ENCODE measurements at places on chromosomes 7 and 10.

- no peak for DNase-seq
Observed at GRCh38 chr10:50645236-50645635, 21.5 kb upstream of the SGMS1 start.

- DNase-seq: peak; percentile 93
Observed at GRCh38 chr7:141362580-141363435, 188.4 kb upstream of the AGK start.

- no peak for DNase-seq
Observed at GRCh38 chr7:66076462-66077329, 1.1 kb downstream of the ASL start.

DNA sequence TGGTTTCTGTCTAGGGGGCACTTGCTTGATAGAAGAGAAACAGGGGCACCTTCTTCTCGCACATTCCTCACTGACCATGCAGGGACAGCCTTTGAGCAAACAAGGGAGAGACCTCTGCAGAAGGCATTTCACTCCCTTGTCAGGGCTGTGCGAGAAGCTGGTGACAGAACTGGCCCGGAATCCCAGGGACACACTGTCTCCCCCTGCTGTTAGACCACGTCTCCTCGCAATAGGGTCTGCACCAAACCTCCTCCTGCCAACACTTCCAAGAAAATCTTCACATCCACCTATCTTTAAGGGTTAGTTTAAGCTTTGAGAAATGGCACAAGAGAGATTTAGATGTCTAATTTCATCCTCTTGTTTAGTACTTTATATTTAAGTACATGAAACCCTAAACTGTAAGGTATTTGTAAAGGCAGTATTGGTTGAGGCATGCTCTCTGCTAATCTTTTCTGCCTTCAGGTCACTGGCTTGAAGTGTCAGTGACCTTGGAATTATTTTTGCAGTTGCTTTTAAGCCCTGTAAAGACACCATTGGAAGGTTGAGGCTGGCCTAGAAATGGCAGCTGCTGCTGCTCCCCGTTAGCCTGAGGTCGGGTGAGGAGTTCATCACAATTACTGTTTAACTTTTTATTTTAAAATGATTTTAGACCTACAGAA lies 37.0 kb downstream of the RBM20 start:
- DNase-seq: no peak

- no peak for DNase-seq
Observed at GRCh38 chr7:2993396-2993795, 50.3 kb downstream of the CARD11 start.

DNA sequence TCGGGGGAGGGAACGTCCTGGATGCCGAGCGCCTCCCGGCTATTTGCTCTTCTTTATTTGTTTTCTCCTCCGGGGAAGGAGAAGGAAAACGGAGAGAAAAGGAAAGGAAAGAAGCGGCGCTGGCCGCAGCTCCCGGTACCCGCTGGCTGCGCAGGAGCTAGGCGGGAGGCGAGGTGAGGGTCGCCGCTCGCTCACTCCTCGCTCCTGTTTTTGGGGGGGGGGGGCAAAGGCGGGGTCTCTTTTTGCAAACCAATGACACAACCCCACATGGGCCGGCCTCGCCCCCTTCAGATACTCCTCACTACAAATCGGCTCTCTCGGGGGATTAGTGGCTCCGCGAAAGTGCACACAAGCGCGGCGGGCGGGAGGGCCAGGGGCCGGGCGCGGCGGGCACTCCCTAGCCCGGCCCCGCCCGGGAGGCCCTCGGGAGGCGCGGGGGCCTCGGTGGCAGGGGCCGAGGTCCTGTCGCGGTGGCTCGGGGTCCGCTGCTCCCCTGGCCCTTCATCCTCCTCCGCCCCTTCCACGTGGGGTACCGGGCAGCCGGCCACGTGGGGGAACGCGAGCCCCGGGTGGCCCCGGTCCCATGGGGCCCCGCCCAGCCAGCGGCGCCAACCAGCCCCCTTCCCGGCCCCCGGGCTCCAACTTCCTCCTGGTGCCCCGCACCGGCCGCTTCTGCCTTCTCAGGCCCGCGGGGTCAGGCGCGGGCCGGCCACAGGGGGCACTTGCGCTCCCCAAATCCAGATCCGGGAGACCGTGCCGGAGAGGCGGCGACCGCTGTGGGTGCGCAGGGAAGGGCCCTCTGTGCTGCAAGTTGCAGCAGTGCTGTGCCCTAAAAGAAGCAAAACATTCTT lies 718 bp upstream of the CTBP2 start:
- DNase-seq: peak; percentile 64

GRCh38 chr10:104680467-104681401 lies 39.6 kb downstream of the SORCS3 start:
- DNase-seq: no peak

- DNase-seq: no peak
Observed at GRCh38 chr7:13724191-13724976, 265.1 kb downstream of the ETV1 start.

DNA sequence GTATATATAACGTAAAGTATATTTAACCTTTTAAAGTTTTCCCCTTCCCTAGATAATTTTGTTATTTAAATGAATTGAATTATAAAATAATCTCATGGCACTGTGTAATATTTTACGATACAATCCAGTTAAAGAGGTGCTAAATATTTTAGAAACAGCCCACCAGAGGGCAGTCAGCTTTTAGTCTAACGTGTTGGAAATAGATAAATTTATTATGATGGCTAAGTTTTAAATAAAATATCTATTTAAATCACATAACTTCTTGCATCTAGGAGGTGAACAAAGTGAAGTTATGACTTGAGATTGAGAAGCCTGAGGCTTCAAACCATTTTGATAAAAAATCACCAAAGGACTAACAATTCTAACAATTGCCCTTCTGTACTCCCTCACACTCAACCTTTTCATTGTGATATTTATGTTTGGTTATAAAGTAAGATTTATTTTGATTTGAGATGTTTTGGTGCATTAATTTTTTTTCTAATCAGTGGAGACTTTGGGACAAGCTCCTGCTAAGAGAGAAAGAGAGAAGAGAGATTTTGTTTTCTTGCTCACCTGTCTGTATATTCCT lies 171.5 kb upstream of the SP4 start:
- DNase-seq: no peak

- DNase-seq: peak; percentile 23
Observed at GRCh38 chr10:104309980-104310978, 28.0 kb downstream of the ITPRIP start.

- DNase-seq: no peak
Observed at GRCh38 chr7:95599069-95599468, 2.8 kb upstream of the PDK4 start.

GRCh38 chr10:100518761-100519241 lies 860 bp downstream of the SEC31B start:
- peak; percentile 7 for DNase-seq

- no peak for DNase-seq
Observed at GRCh38 chr7:129009437-129009836, 45.5 kb downstream of the TNPO3 start.

- peak; percentile 8 for DNase-seq
Observed at GRCh38 chr10:93598157-93598556, 2.9 kb downstream of the RBP4 start.

GRCh38 chr7:28868712-28869111 lies 89.4 kb downstream of the TRIL start:
- DNase-seq: no peak

- no peak for DNase-seq
Observed at GRCh38 chr7:123749537-123749857, 694 bp upstream of the WASL start.

DNA sequence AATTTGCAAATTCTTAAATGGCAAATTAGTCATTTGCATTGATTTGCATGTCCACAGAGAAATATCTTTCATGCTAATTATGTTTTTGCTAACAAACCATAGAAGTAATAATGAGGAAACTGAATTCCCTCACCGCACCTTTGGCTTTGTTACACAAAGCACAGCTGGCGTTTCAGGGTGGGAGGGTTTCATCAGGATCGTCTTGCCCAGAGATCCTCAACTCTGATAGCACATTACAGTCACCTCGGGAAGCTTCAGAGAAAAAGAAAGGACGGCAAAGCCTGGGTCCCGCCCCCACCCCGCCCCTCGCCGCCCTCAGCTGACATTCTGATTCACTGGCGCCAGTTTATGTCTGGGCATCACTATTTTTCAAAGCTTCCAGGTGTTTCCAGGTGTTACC lies 119.4 kb downstream of the PTPRN2 start:
- DNase-seq: no peak

- no peak for DNase-seq
Observed at GRCh38 chr7:118615681-118616080, 391.2 kb downstream of the ANKRD7 start.

- DNase-seq: peak; percentile 5
Observed at GRCh38 chr7:142774826-142775225, 4.1 kb downstream of the PRSS2 start.

DNA sequence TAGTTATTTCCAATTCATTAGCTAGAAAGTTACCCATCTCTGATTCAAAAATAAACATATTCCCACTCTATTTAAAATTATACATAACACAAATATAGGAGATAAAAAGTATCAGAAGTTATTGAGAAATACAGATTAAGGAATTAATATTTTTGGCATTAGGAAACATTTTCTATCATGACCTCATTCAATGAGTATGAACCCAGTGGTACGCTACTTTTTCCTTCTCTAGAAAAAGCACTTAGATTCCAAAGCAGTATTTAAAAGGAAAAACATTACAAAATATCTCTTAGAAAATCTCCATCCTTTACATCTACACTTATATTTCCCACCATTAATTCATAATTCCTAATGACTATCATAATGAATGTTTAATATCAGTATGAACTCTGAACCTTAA lies 240.6 kb upstream of the GNAI1 start:
- DNase-seq: no peak

DNA sequence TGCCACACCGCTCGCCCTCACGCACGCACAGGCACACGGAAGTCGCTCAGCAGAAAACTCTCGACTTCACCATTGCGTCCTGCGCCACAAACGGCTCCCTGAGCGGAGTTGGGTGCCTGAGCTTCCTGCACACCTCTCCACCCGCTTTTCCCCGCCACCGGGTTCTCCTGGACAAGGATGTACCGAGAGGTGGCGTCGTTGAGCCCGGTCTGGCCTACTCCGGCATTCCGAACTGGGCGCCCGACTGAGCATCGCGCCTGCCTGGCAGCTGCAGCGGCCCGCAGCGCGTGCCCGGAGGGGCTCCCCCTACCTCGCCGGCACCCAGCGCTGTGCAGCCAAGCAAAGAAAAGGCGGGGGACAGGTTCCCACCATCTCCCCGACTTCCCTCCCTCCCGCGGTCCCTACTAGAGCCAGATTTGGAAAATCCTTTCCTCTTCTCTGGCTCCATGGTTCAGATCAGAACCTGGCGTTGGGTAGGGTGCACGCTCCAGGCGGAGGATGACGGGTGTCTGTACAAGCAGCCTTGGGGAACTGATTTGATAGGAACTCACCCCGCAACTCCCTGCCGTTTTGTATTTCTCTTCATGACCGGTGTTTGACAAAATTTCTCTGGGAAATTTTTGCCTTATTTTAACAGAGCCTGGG lies 1.7 kb downstream of the SORCS3 start:
- DNase-seq: no peak

GRCh38 chr10:52226197-52226847 lies 87.8 kb upstream of the DKK1 start:
- DNase-seq: peak; percentile 33

DNA sequence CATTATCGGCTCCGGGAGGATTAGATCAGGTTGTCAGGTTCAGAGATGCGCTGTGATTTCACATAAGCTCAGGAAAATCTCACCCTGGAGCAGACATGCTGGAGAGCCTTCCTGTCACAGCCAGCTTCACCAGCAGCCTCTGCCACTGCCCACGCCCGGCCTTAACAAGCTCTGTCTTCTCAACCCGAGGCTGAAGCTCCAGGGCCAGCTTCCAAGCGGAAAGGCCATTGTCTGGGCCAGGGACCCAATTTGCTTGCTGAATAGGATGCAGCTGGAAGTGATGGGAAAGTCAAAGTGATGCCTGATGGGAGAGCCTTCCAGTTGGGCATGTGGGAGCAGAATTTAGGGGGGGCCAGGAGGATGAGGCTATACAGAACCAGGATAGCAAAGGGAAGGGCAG lies 36.3 kb downstream of the C10orf105 start:
- no peak for DNase-seq

- no peak for DNase-seq
Observed at GRCh38 chr10:112915590-112916572, 34.2 kb upstream of the TCF7L2 start.

DNA sequence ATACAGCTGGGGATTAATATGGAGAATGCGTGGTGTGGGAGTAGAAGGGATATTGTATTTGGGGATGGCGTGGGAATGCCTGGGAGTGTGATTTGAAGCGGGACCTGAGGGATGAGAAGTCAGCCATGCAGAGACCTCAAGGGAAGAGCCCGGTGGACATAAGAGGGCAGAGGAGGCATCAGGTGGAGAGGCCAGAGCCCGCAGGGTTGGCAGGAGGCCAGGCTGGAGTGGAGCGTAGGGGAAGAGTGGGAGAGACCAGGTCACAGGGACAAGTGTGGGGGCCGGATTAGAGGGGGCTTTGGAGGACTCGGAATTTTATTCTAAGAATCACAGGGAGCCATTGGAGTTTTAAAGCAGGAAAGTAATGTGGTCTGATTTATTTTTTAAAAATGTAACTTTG lies 2.0 kb downstream of the NDUFB2 start:
- no peak for DNase-seq

DNA sequence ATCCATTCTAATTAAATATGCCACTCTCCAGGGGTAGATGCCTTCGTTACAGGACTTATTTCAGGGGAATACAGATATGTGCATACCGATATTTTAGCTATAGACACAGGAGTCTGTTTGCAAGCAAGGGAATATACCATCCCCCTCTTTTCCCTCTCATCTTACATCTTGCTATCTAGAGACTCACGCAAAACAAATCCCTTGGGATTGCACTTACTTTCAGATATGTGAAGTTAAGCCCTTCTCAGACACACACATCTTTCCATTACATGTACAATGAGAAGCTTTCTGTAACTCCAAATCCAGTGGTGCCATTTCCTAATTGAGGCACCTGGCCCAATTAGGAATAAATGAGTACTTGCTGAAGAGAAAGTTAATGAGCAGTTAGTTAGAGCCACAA lies 250.4 kb upstream of the FZD8 start:
- DNase-seq: no peak

DNA sequence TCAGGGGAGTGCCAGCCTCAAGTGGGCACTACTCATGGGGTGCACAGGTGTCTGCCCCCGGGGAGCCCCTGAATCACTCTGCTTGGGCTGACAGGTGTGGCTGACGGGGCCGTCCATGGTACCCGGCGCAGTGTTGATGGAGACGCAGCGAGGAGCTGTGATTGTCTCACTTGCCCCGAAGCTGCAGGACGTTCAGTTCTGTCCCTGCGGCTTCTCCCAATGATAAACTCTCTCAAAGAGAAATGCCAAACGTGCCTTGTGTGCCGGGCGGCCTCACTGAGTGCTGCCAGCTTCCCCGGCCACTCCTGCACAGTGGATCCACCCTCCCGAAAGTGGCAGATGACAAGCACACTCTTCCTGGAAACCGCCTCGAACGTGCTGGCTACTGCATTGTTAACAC lies 203.2 kb downstream of the DNAJB6 start:
- DNase-seq: no peak

GRCh38 chr7:113373863-113374262 lies 255.5 kb upstream of the SMIM30 start:
- no peak for DNase-seq

GRCh38 chr7:5591278-5591874 lies 167.7 kb upstream of the TNRC18 start:
- peak; percentile 100 for DNase-seq

- DNase-seq: no peak
Observed at GRCh38 chr10:84156768-84157167, 16.8 kb upstream of the GPR15LG start.

Data from NCI-H226 (cell line).